ENCODE measurements at places on chromosomes 3 and 15.

DNA sequence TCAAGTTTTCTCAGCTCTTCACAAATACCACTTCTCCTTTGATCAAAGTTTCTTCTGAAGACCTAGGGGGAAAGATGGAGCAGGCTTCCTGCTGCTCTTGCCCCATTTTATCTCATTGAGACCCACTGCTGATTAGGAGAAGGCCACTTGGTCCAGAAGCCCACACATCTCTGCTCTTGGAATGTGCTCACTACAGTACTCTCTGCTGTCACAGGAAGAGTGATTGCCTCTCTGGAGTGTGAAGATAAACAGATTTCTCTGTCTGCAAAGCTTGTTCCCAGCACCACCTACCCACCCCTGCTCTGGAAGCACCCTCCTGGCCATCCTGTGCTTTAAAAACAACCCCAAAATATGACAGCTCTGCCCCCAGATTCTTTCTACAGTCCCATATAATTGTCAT is 41.3 kb upstream of the PRTG start:
- no peak for DNase-seq

DNA sequence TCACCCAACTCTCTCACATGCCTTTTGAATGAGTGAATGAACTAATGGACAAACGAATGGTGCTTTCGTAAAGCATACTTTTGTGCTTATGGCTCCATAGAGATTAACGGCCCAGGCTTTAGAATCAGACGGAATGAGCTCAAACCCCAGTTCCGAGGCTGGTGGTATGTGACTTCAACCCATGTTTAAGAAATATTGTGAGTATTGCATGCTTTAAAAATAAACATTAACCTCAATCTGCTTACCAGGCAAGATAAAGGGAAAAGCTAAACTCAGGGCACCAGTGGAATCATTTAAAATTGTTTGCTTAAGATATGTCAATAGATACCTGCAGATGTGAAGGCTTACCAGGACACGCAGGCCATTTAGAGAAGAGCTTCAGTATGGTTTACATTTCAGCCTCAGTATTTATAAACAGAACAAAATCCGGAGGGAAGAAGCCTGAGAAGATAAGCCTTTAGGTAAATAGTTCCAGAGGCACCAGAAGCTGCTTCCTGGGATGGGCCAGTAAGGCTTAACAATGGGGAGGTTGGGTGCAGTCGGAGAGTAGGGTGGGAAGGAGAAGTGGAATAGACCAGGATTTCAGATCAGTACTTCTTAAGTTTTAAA is 186.4 kb downstream of the ADAMTS9 start:
- DNase-seq = no peak

- no peak for DNase-seq
Measured at GRCh38 chr3:152323834-152324233, 55.1 kb downstream of the MBNL1 start.

DNA sequence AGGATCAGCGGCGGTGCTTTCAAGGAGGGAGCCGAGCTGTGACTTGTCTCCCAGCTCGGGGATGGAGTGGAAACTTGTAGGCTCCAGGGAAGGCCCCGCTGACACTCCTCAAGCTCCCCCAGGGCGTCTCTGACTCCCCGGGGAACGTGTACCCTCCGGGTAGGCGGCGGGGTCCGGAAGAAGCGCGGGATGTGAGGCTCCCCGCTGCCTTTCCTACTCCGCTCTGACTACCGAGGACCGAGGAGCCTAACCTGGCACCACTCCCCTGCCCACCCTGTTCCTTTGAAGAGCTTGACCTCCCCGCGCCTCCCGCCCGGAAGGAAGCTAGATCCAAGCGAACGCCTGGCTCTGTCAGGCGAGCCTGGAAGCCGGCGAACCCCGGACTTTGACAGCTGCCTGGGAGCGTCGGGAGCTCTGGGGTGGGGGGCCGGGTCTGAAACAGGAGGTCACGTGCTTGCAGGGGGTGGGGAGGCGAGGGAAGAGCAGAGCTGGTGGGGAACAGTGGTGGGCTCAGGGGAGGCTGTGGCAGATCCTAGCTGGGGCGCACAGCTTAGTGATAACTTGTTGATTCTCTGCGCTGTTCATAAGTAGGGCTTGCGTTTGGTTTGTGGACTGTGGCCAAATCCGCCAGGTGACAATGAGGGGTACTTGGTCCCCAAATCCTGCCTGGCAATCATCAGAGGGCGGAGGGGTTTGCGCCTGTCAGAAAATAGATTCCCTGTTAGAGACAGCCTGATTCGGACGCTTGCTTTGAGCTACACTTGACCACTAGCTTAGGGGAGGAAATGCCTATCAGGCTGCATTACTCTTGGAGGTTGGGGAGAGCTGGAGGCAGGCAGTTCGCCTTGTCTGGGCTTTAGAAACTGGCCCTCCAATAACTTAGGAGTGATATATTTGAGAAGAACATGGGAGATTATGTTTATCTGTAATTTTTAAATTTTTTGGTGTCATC is 1.2 kb downstream of the CLSTN2 start:
- no peak for DNase-seq

DNA sequence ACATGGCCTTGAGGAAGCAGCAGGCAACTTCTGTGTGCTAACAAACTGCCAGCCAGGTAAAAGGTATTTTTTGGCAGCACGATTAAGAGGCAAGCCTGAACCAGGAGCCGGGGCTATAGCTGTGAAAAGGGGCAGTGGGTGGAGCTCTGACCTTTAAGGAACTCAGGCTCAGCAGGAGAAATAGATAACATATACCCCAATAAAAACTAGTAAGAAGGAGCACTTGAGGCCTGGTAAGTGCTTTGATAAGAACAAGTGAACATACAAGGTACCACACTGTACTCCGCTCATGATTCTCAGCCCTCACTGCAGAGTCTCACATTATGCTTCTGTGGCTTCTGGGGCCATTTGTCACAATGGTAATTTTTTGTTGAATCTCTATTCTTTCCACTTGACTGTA is 5.4 kb downstream of the FYCO1 start:
- no peak for DNase-seq

DNA sequence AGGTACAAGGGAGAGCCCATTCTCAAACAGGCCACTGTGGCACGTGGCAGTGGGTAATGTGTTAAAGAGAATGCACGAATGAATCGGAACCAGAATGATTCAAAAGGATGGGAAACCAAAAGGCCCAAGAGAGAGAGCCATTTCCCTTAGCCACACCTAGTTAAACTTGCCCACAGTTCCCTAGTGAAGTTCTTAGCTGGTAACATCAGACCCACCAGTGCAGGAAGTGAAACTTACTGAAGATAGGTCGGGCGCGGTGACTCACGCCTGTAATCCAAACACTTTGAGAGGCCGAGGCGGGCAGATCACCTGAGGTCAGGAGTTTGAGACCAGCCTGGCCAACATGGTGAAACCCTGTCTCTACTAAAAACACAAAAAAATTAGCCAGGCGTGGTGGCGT is 97.1 kb downstream of the MEX3B start:
- DNase-seq = no peak

DNA sequence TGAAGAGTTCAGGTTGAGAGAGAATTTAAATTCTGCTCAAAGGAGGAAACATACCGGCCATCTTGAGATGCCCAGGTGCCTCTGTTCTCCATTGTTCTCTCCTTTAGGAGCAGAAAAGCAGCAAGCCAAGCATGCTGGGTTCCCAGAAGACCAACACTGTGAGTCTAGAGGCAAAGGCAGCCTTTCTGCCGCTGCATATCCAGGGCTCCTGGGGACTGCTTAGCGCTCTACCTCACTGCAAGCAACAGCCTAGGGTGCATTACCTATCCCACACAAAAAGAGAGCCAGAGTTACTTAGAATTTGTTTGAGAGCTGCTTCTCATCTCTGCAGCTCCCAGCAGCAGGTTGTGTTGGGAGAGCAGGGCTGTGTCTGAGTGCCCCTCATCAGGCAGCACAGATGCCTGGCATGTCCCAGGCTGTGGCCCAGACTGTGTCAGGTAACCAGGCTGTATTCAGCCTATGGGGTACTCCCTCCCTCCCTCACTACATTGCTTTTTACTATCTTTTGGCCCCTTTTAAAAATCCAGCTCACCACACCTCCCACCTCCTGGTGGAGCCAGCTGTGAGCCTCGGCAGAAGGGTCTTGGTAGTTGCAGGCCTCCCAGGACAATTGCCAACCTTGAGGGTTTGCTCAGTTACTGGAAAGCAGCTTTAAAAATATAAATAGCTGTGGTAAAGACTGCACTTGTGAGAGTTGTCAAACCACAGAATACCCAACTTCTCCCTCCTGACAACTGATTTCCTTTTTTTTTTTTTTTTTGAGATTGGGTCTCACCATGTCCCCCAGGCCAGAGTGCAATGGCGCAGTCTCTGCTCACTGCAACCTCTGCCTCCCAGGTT is 30.2 kb downstream of the BCL2L10 start:
- no peak for DNase-seq

DNA sequence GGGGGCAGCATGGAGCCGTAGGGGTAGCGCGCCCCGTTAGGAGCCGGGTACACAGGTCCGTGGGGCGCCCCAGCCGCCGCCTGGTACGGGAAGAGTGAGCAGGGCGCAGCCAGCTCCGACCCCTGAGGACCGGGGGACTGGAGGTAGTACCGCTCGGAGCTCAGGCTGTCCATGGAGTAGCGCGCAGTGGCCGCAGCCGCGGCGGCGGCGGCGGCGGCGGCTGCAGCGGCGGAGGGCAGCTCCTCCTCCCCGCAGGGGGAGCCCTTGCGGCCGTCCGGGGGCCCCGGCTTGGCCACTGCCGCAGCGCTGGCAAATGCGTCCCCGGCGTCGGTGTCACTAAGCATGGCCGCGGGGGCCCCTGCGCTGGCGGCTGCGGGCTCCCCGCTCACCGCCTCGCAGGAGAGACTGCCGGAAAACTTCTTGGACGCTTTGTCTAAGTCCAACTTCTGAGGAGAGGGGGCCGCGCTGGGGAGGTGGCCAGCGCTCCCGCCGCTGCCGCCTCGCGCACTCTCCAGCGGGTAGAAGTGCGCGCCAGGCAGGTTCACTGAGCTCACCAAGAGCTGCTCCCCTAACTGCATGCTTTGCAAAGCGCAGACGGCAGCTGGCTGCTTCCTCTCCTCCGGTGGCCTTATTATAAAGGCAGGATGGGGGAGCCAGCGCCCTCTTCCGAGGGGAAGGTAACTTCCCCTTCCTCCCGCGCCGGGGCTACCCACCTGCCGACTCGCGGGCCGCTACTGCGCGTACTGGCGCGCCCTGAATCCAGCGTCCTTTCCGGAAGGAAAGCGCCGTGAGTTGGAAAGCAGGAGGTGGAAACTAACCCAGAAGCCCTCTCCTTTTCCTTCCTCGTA is at the start of gene EOMES:
Gene EOMES (minus strand): TSS at position 607 of the 848 bp plus-strand sequence. CDS start 29 bp downstream, at position 578.
- peak; percentile 81 for DNase-seq

DNA sequence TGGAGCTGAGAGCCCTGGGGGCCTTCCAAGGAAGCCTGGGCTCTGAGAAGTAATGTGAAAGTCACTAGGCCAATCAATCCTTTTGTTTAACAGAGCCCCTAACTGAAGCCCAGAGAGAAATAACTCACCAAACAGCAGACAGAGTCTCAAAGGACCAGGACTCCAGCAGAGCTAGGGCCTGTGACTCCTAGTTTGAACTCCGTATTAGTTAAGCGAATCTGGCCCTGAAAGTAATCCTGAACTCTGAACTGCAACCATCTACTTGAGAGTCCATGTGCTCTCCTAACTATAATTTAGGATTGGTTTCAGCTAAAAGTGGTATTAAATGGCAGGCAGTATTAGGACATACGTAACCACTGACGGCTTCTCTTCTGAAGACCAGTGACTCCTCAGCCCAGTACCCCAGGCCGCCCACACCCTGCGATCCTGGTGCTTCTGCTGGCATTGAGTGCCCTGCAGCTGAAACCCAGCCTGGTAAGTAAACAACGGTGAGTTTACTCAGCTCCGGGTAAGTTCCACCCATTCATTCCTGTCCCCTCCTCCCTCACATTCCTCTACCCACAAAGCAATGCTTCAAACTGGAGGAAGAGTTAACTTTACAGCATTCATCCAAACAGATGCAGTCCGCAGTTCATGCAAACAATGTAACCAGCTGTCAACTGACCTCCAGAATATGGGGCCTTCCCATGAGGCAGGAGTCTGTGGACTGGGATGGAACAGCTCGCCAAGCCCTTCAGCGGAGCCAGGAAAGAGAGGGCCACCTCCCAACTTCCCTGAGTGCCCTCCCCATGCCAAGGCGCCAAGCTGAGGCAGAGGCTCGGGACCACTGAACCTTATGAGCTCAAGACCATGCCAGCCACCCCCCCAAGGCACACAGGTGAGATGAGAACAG is 7.3 kb downstream of the MYO5C start:
- DNase-seq = no peak

GRCh38 chr3:196087906-196088305 is 6.0 kb upstream of the TFRC start:
- peak; percentile 3 for DNase-seq

DNA sequence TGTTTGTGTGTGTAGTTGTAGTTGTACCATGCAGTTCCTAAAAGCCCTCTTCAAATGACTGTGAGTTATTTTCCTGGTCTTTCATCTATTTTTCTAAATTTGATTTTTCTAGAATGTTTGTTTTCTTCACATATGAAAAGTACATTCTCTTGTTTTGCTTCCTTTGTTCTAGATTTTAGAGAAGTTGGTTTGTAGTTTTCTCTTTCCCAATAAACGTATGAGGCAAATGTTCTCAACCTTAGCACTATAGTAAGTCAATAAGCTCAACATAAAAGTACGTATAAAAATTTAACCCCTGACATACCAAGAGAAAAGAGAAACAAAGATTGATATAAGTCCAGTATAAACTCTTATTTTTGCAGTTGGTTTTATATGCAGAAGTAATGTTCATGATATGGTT is 74.7 kb downstream of the IL1RAP start:
- DNase-seq = no peak

GRCh38 chr3:134794950-134795745 is at the start of gene EPHB1:
EPHB1 (plus strand) TSS chr3:134795260.
- peak; percentile 85 for DNase-seq

DNA sequence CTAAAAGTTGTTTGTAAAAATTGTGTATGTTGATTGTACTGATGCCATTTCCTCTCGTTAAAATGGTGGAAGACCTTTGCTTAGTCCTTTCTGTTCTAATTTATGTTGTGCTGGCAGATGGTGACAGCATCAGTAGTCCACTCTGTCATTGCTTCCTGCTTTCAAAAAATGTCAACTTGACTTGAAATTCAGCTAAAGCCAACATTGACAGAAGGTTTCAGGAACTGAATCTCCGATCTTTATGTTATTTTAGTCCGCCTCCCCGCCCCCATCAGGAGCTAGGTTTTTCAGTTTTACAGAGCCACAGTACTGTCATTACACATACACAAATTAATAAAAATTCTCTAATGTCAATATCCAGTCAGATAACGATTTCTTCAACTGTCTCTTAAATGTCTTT is 1.5 kb downstream of the CEP63 start:
- DNase-seq = no peak

- DNase-seq = no peak
Measured at GRCh38 chr3:36482256-36482655, 102.0 kb downstream of the STAC start.

DNA sequence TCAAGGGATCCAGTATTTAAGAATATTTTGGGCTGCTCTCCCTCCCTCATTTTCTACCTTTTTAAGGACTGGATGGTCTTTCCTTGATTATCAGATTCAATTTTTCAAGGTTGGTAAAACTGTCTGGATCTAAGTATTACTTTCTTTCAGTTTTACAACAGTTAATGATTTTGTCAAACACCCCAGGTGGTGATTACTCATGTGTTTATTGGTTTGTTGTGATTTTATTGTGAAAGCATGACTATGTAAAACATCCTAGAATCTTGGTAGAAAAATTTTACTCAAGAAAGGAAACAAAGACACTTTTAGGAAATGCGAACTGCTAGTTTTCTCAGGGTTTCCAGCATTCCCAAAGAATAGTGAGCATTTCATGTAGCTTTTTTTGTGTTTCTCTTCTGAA is 7.3 kb downstream of the GTF2E1 start:
- DNase-seq = no peak

- DNase-seq = no peak
Measured at GRCh38 chr15:99305761-99306505, 54.7 kb downstream of the LRRC28 start.

- DNase-seq = no peak
Measured at GRCh38 chr15:37135225-37135624, 34.9 kb upstream of the MEIS2 start.

GRCh38 chr15:76032046-76032445 is 19.8 kb upstream of the NRG4 start:
- DNase-seq = no peak

Measured in activated naive CD4-positive, alpha-beta T cell treated with anti-CD3 and anti-CD28 coated beads, Interleukin-2, amount 10 ng/mL, durations not matched to agents 7 days and 5 days (primary cell).